HuH-7 (cell line): ENCODE measurements at places on chromosomes 11 and 22.

DNA sequence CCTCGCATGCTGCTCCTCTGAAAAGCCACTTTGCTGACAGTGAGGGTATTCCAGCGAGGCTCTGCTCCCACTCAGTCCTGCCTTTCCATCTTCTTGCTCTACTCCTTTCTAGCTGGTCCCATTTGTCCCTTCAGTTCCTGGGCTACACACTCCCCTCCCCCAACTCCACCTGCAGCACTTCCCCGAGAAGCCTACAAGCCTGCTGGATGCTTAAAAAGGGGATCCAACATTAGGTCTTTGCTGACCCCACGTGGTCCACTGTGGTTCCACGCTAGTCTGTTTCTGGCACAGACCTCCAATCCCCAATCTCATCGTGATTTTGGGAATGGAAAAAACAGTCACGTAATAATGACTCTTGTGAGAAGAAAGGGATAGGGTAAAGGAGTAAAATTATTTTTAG, 121.6 kb upstream of the SNX19 start:
- DNase-seq = no peak

DNA sequence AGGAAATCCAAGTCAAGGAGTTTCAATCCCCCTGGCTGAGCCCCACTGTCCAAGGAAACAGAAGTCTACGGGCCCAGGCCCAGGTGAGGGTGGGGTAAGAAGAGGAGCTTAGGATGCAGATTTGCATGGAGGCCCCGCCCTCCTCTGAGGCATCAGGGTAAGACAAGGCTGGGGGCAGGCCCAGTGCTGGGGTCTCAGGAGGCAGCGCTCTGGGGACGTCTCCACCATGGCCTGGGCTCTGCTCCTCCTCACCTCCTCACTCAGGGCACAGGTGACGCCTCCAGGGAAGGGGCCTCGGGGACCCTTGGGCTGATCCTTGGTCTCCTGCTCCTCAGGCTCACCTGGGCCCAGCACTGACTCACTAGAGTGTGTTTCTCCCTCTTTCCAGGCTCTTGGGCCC, 31.3 kb upstream of the IGLL5 start:
- DNase-seq = no peak

GRCh38 chr11:86509588-86509974, 134.9 kb downstream of the CCDC81 start:
- no peak for DNase-seq

- no peak for DNase-seq
Measured at GRCh38 chr11:96267496-96268032, 75.4 kb downstream of the MAML2 start.

DNA sequence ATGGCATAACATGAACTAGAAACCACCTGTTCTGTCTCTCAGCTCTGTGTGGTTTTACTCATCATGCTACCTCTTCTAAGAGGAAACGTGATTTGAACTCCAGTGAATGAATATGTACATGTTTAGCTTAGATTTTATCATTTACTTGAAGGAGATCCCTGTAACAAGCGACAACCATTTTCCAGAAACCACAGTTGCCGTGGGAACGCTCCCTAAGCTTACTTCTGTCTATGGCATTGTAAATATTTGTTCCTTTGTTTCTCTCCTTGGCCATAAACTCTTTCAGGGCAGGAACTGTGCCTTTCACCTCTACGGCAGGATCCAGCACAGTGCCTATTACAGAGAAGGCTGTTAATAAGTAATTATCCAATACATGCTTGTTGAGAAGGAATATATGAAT, 17.1 kb upstream of the TPH1 start:
- no peak for DNase-seq

GRCh38 chr22:50342651-50343540, at the start of gene PPP6R2:
PPP6R2 (plus strand) TSS chr22:50343327; CDS start chr22:50393909, 50,582 bp downstream.
- DNase-seq = peak; percentile 75

GRCh38 chr22:43798492-43798891, 13.6 kb downstream of the EFCAB6 start:
- DNase-seq = no peak

DNA sequence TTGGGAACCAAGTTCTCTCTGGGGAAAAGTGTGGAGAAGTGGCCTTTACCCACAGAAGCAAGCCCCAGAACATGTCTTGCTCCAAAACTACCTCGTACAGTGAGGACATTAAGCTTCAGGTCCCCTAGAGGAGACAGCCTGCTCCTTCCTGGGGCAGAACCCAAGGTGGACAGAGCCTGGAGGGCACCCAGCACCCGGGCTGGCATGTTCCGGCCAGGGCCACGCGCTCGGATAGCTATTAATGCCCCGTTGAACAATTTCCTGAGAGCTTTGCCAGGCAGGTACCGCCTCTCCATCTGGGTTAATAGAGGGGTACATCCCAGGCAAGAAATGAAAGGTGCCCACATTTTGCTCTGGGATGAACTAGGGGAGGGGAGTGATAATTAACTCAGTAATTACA, 169.0 kb upstream of the GRK3 start:
- no peak for DNase-seq

DNA sequence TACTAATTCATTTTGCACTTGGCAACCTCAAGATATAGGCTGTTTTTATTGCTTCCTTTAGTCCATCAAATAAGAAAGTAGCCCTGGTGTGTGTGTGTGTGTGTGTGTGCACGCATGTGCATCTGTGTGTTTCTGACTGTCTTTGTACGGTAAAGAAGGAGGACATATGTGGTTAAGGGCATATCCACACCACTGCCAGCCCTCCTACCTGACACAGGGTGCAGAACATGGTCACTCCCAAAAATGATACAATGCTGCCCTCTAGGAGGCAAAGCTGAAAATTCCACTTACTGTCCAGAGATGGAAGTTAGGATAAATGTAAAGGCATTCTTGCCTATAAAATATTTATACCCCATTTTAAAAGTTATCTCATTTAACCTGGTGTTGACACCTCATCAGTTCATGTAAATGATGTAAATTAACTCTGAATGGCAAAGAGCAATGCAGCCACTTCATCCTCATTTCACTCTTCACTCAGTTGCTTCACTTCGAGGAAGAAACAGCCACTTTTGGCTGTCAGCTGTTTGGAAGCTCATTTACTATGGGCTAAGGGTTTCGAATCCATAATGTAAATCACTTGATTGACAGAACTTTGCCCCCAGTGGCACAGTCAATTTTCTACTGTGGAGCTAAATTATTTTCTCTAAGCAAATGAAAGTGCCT, 83.1 kb upstream of the MTNR1B start:
- DNase-seq = peak; percentile 75

DNA sequence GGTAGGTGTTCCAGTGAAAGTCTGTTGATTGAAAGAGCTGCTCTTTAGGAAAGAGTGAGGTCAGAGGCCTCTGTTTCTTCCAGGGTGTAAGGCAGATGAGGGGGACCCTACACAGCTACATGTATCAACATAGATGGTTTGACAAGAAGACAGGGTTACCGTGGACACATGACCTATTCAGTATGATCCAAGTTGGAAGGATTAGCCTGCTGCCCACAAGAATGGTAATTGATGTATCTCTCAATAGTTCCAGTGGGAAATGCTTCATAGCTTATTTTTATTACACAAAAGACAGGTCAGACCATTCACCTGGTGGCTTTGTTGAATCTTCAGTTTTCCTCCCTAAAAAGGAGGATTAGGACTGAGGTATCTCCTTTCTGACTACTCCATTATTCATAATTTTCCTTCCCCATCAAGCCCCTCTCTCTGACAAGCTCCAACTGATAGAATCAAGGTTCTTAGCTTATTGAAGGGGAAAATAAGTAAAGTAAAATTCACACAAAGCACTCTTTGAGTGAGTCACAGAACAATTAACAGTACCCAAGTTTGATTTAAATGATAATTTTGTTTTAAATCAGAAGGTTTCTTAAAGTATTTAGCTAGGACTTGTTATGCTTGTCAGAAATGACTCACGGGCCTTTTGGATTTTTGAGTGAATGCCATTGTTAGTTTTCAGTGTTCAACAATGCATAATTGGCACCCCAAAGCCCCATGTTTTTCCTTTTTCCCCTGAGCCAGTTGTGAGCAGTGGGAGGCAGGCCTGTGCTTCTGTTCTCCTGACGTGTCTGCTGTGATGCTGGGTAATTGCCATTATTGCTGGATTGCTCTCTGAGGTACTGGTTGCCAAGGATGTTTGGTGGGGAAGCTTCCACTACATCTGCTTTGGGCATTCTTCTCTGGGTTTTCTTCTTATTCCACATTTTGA, 373.2 kb downstream of the DDX10 start:
- no peak for DNase-seq

DNA sequence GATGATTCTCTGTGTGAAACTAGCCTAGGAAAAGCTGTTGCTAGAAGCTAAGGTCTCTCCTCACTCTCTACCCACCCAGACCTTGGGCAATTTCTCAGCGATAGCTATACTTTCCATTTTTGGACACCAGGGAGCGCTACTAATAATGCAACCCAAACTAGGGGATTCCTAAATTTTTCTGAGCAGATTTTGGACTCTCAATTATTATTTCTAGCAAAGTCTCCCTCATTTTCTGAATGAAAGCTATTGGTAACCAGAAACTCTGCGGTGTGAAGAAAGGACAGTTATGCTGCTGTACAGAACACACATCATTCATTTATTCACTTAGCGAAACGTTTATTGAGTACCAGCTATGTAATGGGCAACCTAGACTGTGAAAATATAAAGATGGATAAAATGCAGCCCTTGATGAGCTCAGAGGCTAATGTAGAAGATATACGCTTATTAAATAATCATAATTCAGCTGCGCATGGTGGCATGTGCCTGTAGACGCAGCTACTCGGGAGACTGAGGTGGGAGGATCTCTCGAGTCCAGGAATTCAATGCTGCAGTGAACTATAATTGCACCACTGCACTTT, 6.1 kb upstream of the STIM1 start:
- peak; percentile 46 for DNase-seq

- DNase-seq = peak; percentile 1
Measured at GRCh38 chr22:23053912-23054530, 16.3 kb upstream of the GNAZ start.

DNA sequence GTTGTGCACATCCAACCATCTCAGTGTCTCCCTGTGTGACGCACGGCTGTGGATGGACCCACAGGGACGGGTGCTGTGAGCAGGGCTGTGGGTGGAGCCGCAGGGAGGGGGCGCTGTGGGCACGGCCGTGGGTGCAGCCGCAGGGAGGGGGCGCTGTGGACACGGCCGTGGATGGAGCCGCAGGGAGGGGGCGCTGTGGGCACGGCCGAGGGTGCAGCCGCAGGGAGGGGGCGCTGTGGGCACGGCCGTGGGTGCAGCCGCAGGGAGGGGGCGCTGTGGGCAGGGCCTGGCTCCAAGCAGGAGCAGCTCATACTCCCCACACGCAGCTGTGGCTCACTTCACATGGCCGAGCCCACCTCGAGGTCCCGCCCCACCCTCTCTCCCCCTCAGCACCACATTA, 6.0 kb upstream of the MAPK11 start:
- DNase-seq = no peak

GRCh38 chr11:116691771-116692177, 81.0 kb downstream of the BUD13 start:
- peak; percentile 81 for DNase-seq

DNA sequence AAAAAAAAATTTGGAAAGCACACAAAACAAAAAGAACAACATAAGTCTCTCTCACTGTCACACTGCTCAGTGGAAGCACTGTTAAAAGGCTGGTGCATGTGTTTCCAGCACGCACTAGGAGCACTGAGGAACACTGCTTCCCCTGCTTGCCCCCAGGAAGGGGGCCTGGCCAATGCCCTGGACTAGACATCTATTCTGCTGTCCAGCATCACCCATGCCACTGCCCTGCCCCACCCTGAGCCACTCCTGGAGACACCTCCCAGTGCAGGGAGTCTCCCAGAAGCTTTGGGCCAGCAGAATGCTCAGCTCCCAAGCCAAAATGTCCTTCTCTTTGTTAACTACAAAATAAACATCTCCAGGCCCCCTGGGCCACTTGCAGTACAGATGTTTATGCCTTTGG, 49.7 kb upstream of the EMID1 start:
- DNase-seq = no peak

- DNase-seq = no peak
Measured at GRCh38 chr22:45452565-45453379, 39.3 kb downstream of the RIBC2 start.

- DNase-seq = no peak
Measured at GRCh38 chr11:67369801-67370284, 3.6 kb downstream of the CLCF1 start.

DNA sequence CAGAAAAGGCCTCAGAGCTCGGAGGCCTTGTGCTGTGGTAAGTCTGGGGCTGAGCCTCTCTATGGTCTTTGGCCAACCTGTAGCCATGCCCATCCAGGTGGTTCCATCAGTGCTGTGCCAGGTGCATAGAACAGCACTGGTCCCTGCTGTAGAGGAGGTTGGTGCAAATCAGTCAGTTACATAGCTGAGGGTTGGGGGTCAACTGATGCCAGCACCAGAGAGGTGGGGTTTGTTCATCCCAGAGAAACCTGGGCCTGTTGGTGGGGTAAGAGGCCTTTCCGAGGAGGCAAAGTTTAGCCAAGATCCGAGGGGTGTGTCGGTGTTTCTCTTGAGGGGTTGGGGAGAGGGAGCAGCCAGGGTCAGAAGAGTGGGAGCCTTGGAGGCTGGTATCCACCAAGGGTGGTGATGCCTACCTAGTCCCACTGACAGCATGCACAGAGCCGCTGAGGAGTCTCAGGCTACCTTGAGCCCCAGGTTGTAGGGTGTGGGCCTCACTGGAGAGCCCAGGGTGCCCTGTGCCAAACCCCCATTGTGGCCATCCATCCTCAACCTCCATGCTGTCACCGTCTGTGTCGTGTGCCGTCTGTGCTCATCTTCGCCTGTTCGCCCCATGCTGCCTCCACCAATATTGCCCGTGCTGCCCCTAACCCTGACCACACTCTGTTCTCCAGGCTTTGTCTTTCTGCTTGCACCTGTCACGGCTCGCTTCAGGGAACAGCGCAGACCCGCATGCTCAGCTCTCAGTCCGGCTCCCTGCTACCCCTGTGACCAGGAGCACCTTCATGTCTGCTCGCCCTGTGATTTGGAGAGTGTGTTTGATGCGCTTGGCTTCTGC, 78.7 kb upstream of the SUSD2 start:
- DNase-seq = no peak

DNA sequence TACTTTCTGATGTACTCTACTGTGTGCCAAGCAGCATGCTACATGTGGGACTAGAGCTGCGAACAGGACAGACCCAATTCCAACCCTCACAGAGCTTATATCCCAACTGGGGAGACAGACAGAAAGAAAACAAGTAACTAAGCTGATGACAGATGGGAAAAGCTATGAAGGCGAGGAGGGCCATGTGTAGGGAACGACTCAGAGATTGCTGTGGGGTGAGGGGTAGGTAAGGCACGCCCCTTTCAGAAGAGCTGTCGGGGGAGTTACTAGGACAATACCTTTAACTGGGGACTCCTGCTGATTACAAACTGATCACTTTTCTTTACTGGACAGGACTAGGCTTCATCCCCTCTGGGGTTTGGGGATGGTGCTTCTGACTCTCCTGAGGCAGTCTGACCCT, 48.9 kb downstream of the ST3GAL4 start:
- no peak for DNase-seq

DNA sequence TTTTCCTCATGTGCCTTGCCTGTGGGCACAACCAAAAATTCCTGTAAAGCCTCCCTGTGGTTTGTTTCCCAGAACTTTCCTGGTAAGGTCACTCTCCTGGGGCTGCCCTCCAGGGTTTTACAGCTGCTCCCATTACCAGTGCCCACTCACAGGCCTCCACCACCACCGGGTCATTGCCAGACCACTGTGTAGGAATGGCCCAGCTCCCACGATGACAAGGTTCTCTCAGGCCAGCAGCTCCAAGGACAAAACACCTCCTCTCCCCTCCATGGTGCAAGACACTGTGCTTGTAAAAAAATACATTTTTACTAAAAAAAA, 96.1 kb upstream of the AKIP1 start:
- no peak for DNase-seq
